ENCODE measurements at places on chromosomes 5 and 9. TPM values are rescaled to one million over a fixed set of nuclear protein-coding genes. Genes with fewer than 3 reads are reported as not detected.

GZMA gene
- not detected for total RNA-seq

C7 gene
- 0.88 TPM for total RNA-seq

CORO2A gene
- 0.72 TPM for total RNA-seq

WDR31 gene
- 1.4 TPM for total RNA-seq

SPATA24 gene
- 3.6 TPM for total RNA-seq

TMEM171 gene
- 8.0 TPM for total RNA-seq

TERT gene
- not detected for total RNA-seq

COL23A1 gene
- total RNA-seq = not detected

SMIM33 gene
- not detected for total RNA-seq

MRPS30 gene
- total RNA-seq = 69.1 TPM

PCDHB16 gene
- total RNA-seq = 1.1 TPM

FAM169A gene
- total RNA-seq = under 0.01 TPM

PCDHGA3 gene
- total RNA-seq = 2.9 TPM

ACTBL2 gene
- total RNA-seq = not detected

KCNN2 gene
- not detected for total RNA-seq

CDH18 gene
- total RNA-seq = 0.36 TPM

EXOSC2 gene
- 22.1 TPM for total RNA-seq

NUTM2F gene
- total RNA-seq = not detected

ARAP3 gene
- 2.1 TPM for total RNA-seq

Measured in osteoblast (primary cell).